ENCODE measurements at places on chromosomes 2 and 18. TPM values are rescaled to one million over a fixed set of nuclear protein-coding genes. Genes with fewer than 3 reads are reported as not detected.

GRCh38 chr2:49459314-49459993, 305.1 kb upstream of the FSHR start:
- no peak for DNase-seq
- H3K36me3 ChIP-seq: no peaks in the 10 kb centered on the region

- H3K4me3 ChIP-seq: peak overlapping the region; percentile 22
- peaks cover 86% of the 10 kb centered on the region for H3K27me3 ChIP-seq
- H3K27ac ChIP-seq: no peak overlapping the region
- no peaks in the 10 kb centered on the region for H3K36me3 ChIP-seq
These were observed 8.9 kb upstream of the POU3F3 start for GRCh38 chr2:104844807-104845551.

- H3K27ac ChIP-seq: no peak overlapping the region
- H3K4me1 ChIP-seq: no peaks in the 10 kb centered on the region
- no peaks in the 10 kb centered on the region for H3K36me3 ChIP-seq
- H3K27me3 ChIP-seq: no peaks in the 10 kb centered on the region
- H3K4me3 ChIP-seq: no peak overlapping the region
These were observed 71.2 kb upstream of the DOCK10 start for GRCh38 chr2:225113371-225114015.

- no peaks in the 10 kb centered on the region for H3K27me3 ChIP-seq
- H3K36me3 ChIP-seq: no peaks in the 10 kb centered on the region
- H3K4me1 ChIP-seq: no peaks in the 10 kb centered on the region
- no peak overlapping the region for H3K27ac ChIP-seq
- H3K4me3 ChIP-seq: no peak overlapping the region
These were observed 89.9 kb downstream of the ACSL3 start for GRCh38 chr2:222950638-222951285.

DNA sequence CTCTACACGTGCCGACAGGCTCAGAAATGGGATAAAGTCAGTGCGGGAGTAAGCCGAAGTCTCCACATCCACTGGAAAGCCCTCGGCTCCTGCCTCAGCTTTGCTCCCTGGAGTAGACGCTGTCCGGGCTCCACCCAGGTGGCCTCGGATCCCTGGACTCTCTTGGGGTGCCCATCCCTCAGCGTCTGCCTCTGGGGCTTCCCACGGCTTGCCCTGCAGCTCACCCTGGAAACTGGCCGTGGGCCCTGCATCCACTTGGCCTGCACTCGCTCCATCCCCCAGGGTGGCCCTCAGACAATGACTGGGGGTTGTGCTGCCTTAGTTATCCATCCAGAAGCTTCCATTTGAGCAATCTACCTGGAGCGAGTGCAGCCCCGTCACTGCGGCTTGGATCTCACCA, 36.2 kb upstream of the TAF1B start:
- H3K36me3 ChIP-seq: no peaks in the 10 kb centered on the region
- peaks cover 10% of the 10 kb centered on the region for H3K4me1 ChIP-seq
- no peak overlapping the region for H3K27ac ChIP-seq
- no peaks in the 10 kb centered on the region for H3K27me3 ChIP-seq
- no peak overlapping the region for H3K4me3 ChIP-seq
- no peak for DNase-seq

GRCh38 chr2:229437467-229437866, 166.4 kb upstream of the PID1 start:
- H3K4me3 ChIP-seq: no peak overlapping the region

- no peak overlapping the region for H3K4me3 ChIP-seq
- H3K27me3 ChIP-seq: no peaks in the 10 kb centered on the region
- peaks cover 12% of the 10 kb centered on the region for H3K4me1 ChIP-seq
- DNase-seq: no peak
- no peaks in the 10 kb centered on the region for H3K36me3 ChIP-seq
These were observed 159.9 kb downstream of the CTIF start for GRCh38 chr18:48698707-48699106.

GRCh38 chr18:35469725-35470124, 28.0 kb downstream of the INO80C start:
- DNase-seq: no peak
- no peak overlapping the region for H3K27ac ChIP-seq
- H3K27me3 ChIP-seq: no peaks in the 10 kb centered on the region
- H3K4me1 ChIP-seq: peaks cover 13% of the 10 kb centered on the region
- H3K36me3 ChIP-seq: peaks cover 4% of the 10 kb centered on the region

GRCh38 chr2:232042911-232043574, 81.5 kb downstream of the DIS3L2 start:
- peaks cover 5% of the 10 kb centered on the region for H3K36me3 ChIP-seq
- no peaks in the 10 kb centered on the region for H3K27me3 ChIP-seq
- no peak for DNase-seq
- H3K27ac ChIP-seq: no peak overlapping the region

GRCh38 chr18:49648811-49649210, 87.0 kb downstream of the LIPG start:
- H3K27me3 ChIP-seq: no peaks in the 10 kb centered on the region
- no peaks in the 10 kb centered on the region for H3K36me3 ChIP-seq
- no peak overlapping the region for H3K27ac ChIP-seq
- H3K4me3 ChIP-seq: no peak overlapping the region
- no peak for DNase-seq
- peaks cover 8% of the 10 kb centered on the region for H3K4me1 ChIP-seq

- H3K27me3 ChIP-seq: no peaks in the 10 kb centered on the region
- DNase-seq: no peak
- no peak overlapping the region for H3K4me3 ChIP-seq
- no peaks in the 10 kb centered on the region for H3K36me3 ChIP-seq
- no peaks in the 10 kb centered on the region for H3K4me1 ChIP-seq
These were observed 196.9 kb downstream of the NRP2 start for GRCh38 chr2:205878999-205879762.

DNA sequence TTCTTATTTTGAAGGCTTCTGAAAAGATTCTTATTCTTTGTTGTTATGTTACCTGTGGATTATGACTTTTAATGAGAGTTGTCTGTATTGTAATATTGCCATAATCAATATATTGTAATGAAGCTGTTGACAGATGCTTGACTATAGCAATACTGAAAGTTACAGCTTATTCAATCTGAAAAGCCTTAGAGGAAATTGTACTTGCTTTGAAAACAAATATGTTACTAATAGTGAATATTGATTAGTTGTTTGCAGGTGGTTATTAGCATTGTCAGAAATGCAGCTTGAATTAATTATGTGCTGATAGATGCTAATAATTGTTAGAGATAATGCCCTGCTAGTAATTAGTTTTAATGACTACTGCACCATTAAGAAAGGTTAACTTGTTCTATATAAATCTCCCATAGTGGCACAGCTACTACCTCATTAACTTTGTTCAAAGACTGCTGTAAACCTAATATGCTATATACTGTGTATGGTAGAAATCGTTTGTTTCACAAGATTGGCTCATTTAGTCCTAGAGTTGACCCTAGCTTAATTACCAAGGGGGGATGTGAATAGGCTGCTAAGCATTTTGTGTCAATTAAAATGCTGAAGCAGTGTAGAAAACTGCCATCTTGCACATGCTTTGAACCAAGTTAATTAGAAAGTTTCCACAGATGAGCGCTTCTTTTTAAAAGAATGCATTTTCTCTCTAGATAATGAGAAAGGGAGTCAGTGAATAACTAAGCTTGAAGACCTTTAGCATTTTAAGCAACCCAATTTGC, 30.5 kb downstream of the SLC39A10 start:
- no peak overlapping the region for H3K4me3 ChIP-seq
- no peaks in the 10 kb centered on the region for H3K27me3 ChIP-seq
- no peak for DNase-seq
- H3K36me3 ChIP-seq: no peaks in the 10 kb centered on the region

DNA sequence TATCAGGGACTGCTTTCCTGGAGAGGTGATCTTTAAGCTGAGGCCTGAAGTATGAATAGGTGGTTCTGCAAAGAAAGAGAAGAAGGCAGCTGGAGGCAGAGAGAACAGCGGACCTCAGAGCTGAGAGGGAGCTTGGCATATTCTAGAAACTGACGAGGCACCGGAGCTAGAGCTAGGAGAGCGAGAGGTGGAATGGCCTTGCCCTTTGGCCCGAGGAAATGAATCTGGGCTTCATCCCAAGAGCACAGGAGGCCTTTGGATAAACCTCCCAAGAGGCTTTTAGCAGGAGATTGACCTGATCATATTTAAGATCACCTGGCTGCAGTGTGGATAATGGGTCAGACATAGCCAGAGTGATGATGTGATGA, 7.9 kb downstream of the DYSF start:
- no peak for DNase-seq
- H3K27ac ChIP-seq: no peak overlapping the region
- peaks cover 17% of the 10 kb centered on the region for H3K4me1 ChIP-seq

Gene RNU2-63P
- not detected for total RNA-seq

DNA sequence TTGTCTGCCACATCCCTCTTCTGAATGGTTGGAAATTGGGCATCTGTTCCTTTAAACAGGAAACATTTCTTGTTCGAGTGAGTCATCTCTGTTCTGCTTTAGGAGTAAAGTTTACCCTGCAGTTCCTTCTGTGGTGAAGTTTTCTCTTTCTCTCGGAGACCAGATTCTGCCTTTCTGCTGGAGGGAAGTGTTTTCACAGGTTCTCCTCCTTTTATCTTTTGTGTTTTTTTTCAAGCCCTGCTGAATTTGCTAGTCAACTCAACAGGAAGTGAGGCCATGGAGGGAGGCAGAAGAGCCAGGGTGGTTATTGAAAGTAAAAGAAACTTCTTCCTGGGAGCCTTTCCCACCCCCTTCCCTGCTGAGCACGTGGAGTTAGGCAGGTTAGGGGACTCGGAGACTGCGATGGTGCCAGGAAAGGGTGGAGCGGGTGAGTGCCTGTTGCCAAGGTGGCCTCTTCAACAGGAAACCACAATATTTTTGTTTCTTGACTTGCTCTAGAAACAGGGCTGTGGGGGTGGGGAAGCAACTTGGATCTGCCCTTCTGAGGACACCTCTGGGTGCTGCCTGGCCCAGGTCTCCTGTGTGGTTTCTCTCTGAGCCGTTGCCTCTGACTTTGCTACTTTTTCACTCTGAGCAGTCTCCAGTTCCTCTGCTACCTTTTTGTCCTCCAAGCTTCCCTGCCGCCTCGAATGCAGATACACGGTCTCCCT, 2.2 kb upstream of the CASP8 start:
- H3K4me1 ChIP-seq: peaks cover 63% of the 10 kb centered on the region
- no peaks in the 10 kb centered on the region for H3K36me3 ChIP-seq
- H3K27ac ChIP-seq: peak overlapping the region; percentile 89
- peak; percentile 91 for DNase-seq
- H3K27me3 ChIP-seq: no peaks in the 10 kb centered on the region

DNA sequence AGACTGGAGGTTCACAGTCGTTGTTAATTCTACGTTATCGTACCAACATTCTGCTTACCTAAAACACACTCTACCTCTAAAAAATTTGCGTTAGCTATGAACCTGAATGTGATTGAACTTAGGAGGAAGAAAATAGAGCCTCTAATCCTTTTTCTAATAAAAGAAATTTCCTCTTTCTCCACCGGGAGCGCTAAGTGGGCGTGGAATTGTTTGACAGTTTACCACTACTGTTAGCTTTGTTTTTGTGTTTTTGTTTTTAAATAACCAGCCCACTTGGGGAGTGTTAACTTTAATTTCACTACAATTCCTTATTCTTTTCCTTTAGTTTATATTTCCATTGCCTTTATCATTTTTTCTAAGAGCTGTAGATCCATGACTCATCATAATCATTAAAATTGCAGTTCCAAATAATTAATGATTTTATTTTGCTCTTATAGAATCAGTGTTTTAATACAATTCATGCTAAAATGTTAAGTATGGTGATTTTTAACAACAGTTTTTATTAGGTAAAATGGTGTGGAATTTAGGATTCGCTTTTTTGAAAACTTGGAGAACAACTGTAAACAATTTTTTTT, 55.0 kb upstream of the ITM2C start:
- H3K27me3 ChIP-seq: no peaks in the 10 kb centered on the region
- H3K4me3 ChIP-seq: no peak overlapping the region
- no peak overlapping the region for H3K27ac ChIP-seq
- H3K36me3 ChIP-seq: peaks cover 58% of the 10 kb centered on the region
- H3K4me1 ChIP-seq: no peaks in the 10 kb centered on the region

GRCh38 chr2:161265874-161266273, 42.4 kb upstream of the PSMD14 start:
- no peaks in the 10 kb centered on the region for H3K36me3 ChIP-seq
- no peaks in the 10 kb centered on the region for H3K27me3 ChIP-seq
- no peak overlapping the region for H3K27ac ChIP-seq
- H3K4me3 ChIP-seq: no peak overlapping the region
- DNase-seq: no peak

Gene C2orf80
- total RNA-seq: not detected

- no peak overlapping the region for H3K27ac ChIP-seq
- no peaks in the 10 kb centered on the region for H3K27me3 ChIP-seq
- no peak overlapping the region for H3K4me3 ChIP-seq
- no peak for DNase-seq
- no peaks in the 10 kb centered on the region for H3K36me3 ChIP-seq
- H3K4me1 ChIP-seq: no peaks in the 10 kb centered on the region
These were observed 260.7 kb downstream of the SPAG16 start for GRCh38 chr2:213544940-213545339.

GRCh38 chr2:82317012-82317411, 2012.5 kb upstream of the LRRTM1 start:
- no peaks in the 10 kb centered on the region for H3K4me1 ChIP-seq
- no peak overlapping the region for H3K27ac ChIP-seq

Gene CAVIN2
- 182 TPM for total RNA-seq

DNA sequence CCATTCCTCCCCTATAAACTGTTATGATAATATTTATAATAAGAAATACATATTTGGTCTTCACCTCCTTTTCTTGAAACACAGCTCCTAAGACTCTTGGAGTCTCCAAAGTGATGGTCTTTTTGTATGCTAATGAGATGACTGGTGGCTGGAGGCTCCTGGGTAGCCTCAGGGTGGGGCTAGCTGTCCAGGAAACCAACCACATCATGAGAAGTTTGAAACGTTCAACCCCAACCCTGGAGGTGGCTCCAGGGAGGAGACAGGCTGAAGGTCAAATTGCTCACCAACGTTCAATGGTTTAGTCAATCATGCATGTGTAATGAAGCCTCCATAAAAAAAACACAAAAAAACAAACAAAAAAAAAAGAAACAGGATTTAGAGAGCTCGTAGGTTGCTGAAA, 298.7 kb upstream of the MGAT5 start:
- H3K4me1 ChIP-seq: no peaks in the 10 kb centered on the region
- no peak overlapping the region for H3K27ac ChIP-seq
- no peak for DNase-seq

Gene WDR12
- 21.2 TPM for total RNA-seq

GRCh38 chr2:178429336-178429735, 21.6 kb downstream of the PRKRA start:
- H3K36me3 ChIP-seq: peaks cover 72% of the 10 kb centered on the region
- H3K4me1 ChIP-seq: no peaks in the 10 kb centered on the region
- no peak overlapping the region for H3K4me3 ChIP-seq
- no peak for DNase-seq

Gene LRATD1
- 8.0 TPM for total RNA-seq

- no peaks in the 10 kb centered on the region for H3K36me3 ChIP-seq
- DNase-seq: no peak
- H3K27ac ChIP-seq: no peak overlapping the region
- H3K4me1 ChIP-seq: peaks cover 34% of the 10 kb centered on the region
- no peaks in the 10 kb centered on the region for H3K27me3 ChIP-seq
These were observed 127.6 kb upstream of the ZNF516 start for GRCh38 chr18:76622651-76623050.

Gene GPR155
- 6.2 TPM for total RNA-seq

- H3K36me3 ChIP-seq: no peaks in the 10 kb centered on the region
- H3K4me1 ChIP-seq: no peaks in the 10 kb centered on the region
- H3K27ac ChIP-seq: no peak overlapping the region
- no peak for DNase-seq
- H3K27me3 ChIP-seq: no peaks in the 10 kb centered on the region
These were observed 47.8 kb upstream of the NT5C1B start for GRCh38 chr2:18637196-18637595.

Gene ATP6V1B1
- 2.2 TPM for total RNA-seq

GRCh38 chr2:74424139-74424992, 2.8 kb downstream of the WDR54 start:
- peaks cover 39% of the 10 kb centered on the region for H3K36me3 ChIP-seq
- no peak for DNase-seq
- no peak overlapping the region for H3K4me3 ChIP-seq
- peaks cover 17% of the 10 kb centered on the region for H3K4me1 ChIP-seq
- no peaks in the 10 kb centered on the region for H3K27me3 ChIP-seq

Gene TDRD15
- total RNA-seq: not detected

Gene CIB4
- not detected for total RNA-seq

All from lower lobe of right lung (tissue), 2 donors.